Left colon (tissue), 2 donors: ENCODE measurements at places on chromosomes 16 and 17. TPM values are rescaled to one million over a fixed set of nuclear protein-coding genes. Genes with fewer than 3 reads are reported as not detected.

GRCh38 chr16:88503374-88503770 is 50.3 kb downstream of the ZFPM1 start:
- no peak for DNase-seq

DNA sequence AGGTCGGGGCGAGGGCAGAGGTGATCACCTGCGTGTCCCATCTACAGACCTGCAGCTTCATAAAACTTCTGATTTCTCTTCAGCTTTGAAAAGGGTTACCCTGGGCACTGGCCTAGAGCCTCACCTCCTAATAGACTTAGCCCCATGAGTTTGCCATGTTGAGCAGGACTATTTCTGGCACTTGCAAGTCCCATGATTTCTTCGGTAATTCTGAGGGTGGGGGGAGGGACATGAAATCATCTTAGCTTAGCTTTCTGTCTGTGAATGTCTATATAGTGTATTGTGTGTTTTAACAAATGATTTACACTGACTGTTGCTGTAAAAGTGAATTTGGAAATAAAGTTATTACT is 28.9 kb downstream of the STH start:
- DNase-seq: no peak

Gene CD300H
- not detected for total RNA-seq

DNA sequence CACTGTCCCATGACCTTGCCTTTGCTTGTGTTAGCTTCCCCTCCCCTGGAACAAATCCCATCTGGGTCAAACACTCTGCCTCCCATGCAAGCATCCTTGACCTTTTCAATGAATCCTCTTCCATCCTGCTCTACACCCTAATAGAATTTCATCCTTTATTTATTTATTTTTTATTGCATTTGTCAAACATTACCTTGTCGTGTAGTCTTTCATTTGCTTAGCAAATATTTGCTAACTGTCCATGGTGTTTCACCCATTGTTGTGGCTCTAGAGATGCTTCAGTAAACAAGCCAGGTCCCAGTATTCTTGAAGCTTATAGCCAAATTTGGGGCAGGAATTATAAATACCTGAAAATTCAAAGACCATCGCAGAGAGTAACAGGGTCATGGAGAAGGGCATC is 51.0 kb upstream of the MRTFB start:
- no peak for DNase-seq

Gene SLX1B
- 29.1 TPM for total RNA-seq
